ENCODE measurements at places on chromosomes 1 and 21.

DNA sequence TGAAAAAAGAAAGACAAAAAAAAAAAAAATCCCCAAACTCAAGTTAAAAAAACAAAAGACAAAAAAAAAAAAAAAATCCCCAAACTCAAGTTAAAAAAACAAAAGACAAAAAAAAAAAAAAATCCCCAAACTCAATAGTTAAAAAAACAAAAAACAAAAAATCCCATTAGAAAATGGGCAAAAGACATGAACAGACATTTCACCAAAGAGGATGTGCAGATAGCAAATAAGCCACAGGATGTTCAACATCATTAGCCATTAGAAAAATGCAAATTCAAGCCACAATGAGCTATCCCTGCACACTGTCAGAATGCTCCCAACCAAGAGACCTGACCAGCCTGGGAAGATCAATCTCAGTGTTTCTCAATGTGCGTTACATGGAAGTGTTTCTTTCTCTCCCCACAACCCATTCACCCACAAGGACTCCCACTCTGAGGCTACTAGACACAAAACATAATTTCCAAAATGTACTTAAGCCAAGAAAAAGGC lies 33.9 kb downstream of the MRAP start:
- no peak for DNase-seq

DNA sequence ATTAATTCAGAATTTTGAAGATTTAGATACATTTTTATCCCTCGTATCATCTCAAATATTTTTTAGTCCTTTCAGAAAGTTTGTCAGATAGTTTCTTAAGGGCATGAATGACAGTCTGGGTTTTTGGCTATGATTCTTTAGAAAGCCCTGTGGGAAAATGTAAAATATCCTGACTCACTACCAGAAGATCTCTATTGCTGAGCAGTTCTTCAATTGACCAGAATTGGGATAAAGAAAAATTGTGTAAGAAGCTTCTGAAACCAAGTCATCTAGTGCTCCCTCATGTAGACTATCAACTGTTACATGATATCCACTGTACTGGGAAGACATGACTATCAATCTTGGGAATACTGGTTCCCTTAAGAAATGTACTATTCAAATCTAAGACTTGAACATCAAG lies 608.3 kb upstream of the CHRM3 start:
- no peak for DNase-seq

DNA sequence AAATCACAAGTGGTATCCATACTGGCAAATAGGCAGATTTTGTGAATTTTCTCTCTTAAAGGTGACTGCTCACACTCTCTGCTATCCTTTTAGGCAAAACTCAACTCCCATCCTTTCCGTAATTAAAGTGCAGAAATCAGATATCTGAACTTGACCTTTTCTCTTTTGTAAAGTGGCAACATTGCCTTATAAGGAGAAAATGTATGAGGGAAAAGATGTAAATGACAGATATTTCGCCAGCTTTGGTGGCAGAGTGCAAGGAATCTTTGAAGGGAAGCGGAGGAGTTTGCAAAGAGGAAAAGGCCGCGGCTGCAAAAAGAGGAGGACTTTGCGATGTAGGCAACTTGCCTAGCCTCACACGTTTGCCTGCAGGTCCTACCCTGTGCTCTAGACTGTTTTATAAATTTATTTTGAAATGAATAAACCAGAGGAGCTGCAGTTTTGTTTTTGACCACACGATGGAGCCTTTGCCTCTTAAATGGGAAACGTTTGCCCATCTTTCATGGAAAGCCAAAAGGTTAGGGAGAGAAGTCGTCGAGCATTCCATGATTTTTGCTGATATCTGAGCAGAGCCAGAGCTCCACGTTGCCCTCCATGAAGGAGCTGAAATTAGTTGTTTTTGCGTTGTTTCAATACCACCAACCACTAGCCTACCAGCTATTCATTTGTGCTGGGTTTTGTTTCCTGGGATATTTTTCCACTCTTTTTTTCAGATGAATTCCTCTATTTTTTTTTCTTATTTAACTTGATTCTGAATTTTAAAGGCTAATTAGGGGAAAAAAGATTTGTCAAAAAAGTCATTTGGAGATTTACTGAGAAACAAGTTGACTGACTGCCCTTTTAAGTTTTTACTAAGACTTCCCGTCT lies 242.3 kb downstream of the LMX1A start:
- DNase-seq = peak; percentile 4

DNA sequence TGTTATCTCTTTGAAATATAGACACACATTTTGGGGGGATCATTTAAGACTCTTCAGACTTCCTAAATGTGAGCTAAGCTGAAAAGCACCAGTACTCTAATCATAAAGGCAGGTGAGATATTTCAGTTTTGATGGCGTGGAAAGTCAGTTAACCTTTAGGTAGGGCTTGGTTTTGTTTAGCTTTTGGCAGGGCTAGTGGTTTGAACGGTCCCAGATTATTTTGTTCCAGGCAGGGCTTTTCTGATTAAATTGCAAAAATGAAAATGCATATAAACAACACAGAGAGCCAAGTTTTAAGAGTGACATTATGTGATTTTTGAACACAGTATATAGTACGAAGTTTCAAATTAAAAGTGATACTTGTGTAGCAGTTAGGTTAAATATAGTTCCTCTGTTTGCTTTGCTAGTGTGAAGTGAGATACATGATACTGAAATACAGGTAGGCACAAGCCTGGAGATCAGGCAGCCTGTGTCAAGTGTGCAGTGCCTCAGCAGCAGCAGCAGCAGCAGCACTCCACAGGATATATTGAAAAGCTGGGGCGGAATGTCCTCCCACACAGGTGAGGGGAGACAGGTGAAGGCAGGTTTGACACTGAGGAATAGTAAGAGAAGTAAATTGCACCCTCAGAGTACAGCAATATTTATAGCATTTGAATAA lies 47.4 kb downstream of the CAMTA1 start:
- no peak for DNase-seq

GRCh38 chr21:28598214-28598613 lies 394.5 kb downstream of the LTN1 start:
- no peak for DNase-seq

- DNase-seq = no peak
Observed at GRCh38 chr1:3314491-3315381, 139.7 kb upstream of the ARHGEF16 start.

- DNase-seq = no peak
Observed at GRCh38 chr1:19412654-19413053, 72.7 kb downstream of the CAPZB start.

GRCh38 chr1:115135681-115136080 lies 46.4 kb upstream of the TSPAN2 start:
- no peak for DNase-seq

- no peak for DNase-seq
Observed at GRCh38 chr21:32978331-32979270, 47.1 kb upstream of the OLIG2 start.

DNA sequence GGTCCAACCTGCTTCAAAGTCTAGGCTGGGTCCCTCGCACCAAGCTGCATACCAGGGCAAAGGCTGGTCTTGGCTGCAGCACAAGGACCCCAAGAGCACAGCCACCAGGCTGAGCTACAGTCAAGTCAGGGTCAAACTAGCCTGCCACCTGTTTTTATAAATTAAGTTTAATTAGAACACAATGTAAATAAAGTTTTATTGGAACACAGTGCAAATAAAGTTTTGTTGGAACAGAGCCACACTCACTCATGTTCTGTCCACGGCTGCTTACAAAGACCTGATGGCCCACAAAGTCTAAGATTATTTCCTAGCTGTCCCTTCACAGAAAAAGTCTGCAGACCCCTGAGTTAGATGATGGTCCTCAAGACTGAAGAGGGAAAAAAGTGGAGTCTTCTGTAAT lies 66.2 kb downstream of the MRPL37 start:
- no peak for DNase-seq

DNA sequence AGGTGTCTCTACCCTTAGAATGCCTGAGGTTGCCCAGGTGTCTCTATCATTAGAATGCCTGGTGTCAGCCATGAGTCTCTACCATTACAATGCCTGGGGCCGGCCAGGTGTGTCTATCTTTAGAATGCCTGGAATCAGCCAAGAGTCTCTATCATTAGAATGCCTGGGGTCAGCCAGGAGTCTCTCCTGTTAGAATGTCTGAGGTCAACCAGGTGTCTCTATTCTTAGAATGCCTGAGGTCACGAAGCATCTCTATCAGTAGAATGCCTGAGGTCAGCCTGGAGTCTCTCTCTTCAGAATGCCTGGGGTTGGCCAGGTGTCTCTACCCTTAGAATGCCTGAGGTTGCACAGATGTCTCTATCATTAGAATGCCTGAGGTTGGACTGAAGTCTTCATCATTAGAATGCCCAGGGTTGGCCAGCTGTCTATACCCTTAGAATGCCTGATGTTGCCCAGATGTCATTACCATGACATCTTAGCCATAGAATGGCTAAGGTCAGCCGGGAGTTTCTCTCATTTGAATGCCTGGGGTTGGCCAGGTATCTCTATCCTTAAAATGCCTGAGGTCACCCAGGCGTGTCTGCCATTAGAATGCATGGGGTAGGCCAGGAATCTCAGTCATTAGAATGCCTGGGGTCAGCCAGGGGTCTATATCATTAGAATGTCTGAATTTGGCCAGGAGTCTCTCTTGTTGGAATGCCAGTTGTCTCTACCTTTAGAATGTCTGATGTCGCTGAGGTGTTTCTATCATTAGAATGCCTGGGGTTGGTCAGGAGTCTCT lies 44.0 kb downstream of the RNF187 start:
- DNase-seq = no peak

All from stimulated activated CD4-positive, alpha-beta T cell treated with anti-CD3 and anti-CD28 coated beads, Interleukin-4, amount 100 ng/mL, for 48 hours (primary cell).